ENCODE measurements at places on chromosomes 11 and 22.

DNA sequence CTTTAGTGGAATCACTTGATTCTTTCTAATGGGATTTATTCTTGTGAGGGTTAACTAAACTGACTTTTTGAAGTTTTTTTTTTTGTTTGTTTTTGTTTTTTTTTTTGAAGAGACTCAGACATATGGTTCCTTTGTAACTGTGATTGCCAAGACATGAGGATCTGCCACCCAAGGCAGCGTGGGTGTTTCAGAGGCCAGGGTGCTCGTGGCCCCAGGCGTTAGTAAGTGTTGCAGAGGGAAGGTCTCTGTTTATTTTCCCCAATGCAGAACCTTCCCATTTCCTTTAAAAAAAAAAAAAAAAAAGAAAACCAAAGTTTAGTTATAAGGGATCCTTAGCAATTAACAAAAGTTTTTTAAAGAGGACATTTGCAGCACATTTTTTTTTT, 94.8 kb downstream of the CTTN start:
- DNase-seq = no peak

DNA sequence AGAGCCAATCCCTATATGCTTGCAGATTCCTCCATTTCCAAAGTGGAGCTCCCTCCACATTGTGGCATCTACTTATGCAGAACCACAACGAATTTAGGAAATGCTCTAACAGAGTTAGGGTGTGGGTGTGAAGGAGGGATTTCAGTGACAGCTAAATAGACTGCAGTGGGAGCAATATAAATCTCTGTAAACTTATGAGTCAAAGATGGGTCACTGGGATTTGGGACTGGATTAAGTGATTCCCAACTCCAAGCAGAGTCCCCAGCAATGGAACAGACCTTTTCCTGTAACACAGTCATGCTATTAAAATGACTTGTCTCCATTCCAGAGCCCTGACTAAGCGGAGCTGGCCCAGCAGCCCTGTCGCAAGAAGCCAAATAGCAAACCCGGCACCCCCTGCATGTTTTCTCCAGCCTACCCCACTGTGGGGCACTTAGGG, 36.6 kb downstream of the RPL27A start:
- no peak for DNase-seq

- DNase-seq = no peak
Observed at GRCh38 chr11:85826116-85826855, 15.3 kb upstream of the SYTL2 start.

GRCh38 chr11:2518983-2519340, 74.2 kb downstream of the KCNQ1 start:
- DNase-seq = no peak

DNA sequence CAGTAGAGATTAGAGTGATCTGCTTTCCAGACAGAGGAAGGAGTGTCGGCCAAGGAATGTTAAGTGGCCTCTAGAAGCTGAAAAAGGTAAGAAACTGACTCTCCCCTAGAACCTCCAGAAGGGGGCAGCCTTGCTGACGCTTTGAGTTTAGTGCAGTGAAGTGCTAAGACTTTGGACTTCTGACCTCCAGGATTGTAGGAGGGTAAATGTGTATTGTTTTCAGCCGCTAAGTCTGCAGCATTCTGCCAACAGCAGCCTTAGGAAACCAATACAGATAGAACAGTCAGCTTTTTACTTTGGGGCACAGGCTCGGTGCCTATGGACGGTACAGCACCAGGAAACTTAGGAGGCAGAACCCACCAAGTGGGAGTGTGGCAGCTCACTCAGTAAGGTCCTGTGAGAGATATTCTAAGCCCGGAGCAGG, 3.6 kb upstream of the TBC1D22A start:
- no peak for DNase-seq

DNA sequence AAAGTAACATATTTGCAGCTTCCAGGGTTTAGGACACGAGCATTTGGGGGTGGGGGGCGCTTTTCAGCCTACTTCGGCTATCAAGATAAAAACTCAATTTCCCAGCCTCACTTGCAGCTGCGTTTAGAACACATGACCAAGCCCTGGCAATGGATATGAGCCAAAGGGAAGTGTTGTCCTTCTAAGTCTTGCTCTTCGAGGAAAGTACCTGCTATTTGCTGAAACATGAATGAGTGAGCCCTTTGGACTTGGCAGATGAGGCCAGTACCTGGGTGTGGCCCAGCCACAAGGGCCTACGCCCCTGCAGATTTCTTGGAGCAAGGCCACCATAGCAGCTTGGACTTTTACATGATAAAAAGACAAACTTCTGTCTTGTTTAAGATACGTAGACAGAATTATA, 60.2 kb upstream of the SORL1 start:
- no peak for DNase-seq
